ENCODE measurements at places on chromosomes 4 and X.
A peak's percentile ranks its signal among the peaks of the same experiment; 100 is the strongest.

DNA sequence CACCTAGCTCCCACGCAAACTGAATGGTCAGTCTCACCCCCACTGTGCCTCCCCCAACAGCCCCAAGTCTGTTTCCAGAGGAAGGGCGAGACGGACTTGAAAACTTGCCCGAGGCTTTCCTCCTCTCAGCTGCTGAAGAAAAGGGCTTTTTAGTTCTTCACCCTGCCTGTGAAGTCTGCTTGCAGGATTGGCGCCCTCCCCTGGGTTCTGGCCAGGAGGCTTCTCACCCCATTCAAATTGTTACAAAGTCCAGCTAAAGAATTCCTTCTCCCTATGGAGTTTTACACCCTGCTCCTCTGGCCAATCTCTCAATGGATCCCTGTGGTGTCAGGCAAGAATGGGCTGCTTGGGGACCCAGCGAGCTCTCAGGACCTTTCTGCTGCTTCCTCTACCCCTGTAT, 241.0 kb downstream of the AFF2 start:
- DNase-seq = no peak
- H3K4me3 ChIP-seq = no peak overlapping the region
- H3K27me3 ChIP-seq = no peaks in the 10 kb centered on the region
- no peaks in the 10 kb centered on the region for H3K36me3 ChIP-seq
- H3K27ac ChIP-seq = no peak overlapping the region

GRCh38 chrX:70478526-70479245, 34.1 kb downstream of the DLG3 start:
- no peaks in the 10 kb centered on the region for H3K36me3 ChIP-seq
- no peaks in the 10 kb centered on the region for H3K27me3 ChIP-seq
- H3K4me3 ChIP-seq = no peak overlapping the region
- no peak for DNase-seq
- H3K4me1 ChIP-seq = peaks cover 49% of the 10 kb centered on the region

- no peaks in the 10 kb centered on the region for H3K27me3 ChIP-seq
- DNase-seq = no peak
- no peaks in the 10 kb centered on the region for H3K4me1 ChIP-seq
Measured at GRCh38 chr4:26388671-26389070, 67.9 kb downstream of the RBPJ start.

DNA sequence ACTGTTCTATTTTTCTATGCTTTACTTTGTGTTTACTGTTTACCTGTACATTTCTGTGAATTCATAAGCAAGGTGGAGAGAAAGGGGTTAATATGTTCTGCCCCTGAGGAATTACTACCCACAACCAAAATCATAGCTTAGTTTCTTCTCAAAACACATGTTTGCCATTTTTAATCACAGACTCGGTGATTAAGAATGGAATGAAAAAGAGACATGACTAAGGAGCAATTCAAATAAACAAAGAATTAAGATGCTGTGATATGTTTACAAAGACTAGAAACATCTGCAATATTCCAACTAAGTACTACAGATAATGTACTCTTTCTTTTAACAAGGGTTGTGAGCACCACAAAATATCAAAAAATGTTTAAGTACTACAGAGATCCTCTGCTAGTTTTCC, 11.7 kb upstream of the FAT4 start:
- H3K27me3 ChIP-seq = no peaks in the 10 kb centered on the region
- H3K4me3 ChIP-seq = no peak overlapping the region
- no peaks in the 10 kb centered on the region for H3K36me3 ChIP-seq
- DNase-seq = no peak

GRCh38 chr4:156718226-156718625, 253.4 kb downstream of the PDGFC start:
- no peaks in the 10 kb centered on the region for H3K27me3 ChIP-seq
- no peak for DNase-seq
- H3K4me3 ChIP-seq = no peak overlapping the region
- no peak overlapping the region for H3K27ac ChIP-seq

- H3K36me3 ChIP-seq = no peaks in the 10 kb centered on the region
- DNase-seq = no peak
- no peak overlapping the region for H3K4me3 ChIP-seq
- H3K4me1 ChIP-seq = peaks cover 10% of the 10 kb centered on the region
Measured at GRCh38 chr4:128542047-128542446, 254.4 kb upstream of the PGRMC2 start.

DNA sequence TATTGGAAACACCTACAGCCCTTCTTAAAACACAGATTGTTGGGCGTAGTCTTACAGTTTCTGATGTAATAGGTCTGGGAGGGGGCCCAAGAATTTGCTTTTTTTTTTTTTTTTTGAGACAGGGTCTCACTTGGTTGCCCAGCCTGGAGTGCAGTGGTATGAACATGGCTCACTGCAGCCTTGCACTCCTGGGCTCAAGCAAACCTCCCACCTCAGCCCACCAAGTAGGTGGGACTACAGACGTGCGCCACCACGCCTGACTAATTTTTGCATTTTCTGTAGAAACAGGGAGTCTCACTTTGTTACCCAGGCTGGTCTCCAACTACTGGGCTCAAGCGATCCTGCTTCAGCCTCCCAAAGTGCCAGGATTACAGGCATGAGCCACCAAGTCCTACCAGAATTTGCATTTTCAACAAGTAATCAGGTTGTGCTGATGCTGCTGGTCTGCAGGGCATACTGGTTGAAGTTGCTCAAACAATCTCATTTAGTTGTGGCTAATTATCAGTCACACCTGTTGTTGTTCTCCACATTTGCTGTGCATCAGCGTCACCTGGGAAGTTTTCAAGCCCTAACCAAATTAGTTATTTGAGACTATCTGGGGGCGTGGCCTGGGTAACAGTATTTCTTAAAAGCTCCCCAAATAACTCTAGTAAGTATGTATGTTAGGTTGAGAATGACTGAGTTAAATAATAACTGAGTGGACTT, 14.0 kb downstream of the TMEM154 start:
- no peaks in the 10 kb centered on the region for H3K36me3 ChIP-seq
- H3K27me3 ChIP-seq = no peaks in the 10 kb centered on the region
- no peaks in the 10 kb centered on the region for H3K4me1 ChIP-seq
- no peak for DNase-seq
- H3K4me3 ChIP-seq = no peak overlapping the region

DNA sequence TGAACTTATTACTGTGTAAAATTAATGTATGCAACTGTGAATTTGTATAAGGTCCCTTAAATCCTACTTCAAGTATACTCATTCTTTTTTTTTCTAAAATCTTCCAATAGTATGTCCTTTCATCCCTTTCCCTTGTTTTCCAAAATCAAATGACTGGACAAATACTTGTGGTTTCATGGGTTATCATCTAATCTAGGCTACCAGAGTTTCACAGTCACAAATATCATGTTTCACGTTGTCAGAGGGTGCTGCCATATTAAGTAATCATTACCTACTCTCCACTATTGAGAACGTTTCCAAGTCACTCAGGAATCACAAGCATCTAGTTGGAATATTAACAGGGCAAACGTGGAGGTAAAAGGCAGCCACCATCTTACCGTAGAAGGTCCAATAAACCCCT, 1235.0 kb upstream of the TENM3 start:
- H3K36me3 ChIP-seq = no peaks in the 10 kb centered on the region
- H3K27ac ChIP-seq = no peak overlapping the region

- H3K4me3 ChIP-seq = no peak overlapping the region
- H3K27me3 ChIP-seq = no peaks in the 10 kb centered on the region
- H3K4me1 ChIP-seq = no peaks in the 10 kb centered on the region
- DNase-seq = no peak
- H3K36me3 ChIP-seq = no peaks in the 10 kb centered on the region
- no peak overlapping the region for H3K27ac ChIP-seq
Measured at GRCh38 chrX:146863566-146863965, 49.0 kb upstream of the CXorf51A start.

- peaks cover 15% of the 10 kb centered on the region for H3K4me1 ChIP-seq
- H3K4me3 ChIP-seq = no peak overlapping the region
- DNase-seq = no peak
- no peaks in the 10 kb centered on the region for H3K36me3 ChIP-seq
- no peaks in the 10 kb centered on the region for H3K27me3 ChIP-seq
Measured at GRCh38 chr4:123744664-123745290, 348.2 kb downstream of the SPRY1 start.

DNA sequence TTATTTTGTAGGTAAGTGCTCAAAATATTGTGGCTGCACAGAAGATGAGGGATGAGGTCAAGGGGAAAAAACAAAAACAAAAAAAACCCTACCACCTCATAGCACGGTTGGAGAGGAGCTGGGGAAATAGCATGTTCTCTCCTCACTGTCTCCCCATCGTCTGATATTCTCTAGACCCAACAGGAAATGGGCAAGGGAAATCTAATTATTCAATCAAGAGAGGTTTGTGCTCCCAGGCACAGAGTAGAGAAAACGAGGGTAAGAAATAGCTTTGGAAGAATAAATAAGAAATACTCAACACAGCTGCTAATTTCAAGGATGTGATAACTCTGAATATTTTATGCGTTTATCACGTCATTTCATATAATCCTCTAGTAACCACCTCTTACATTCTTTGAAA, 619.2 kb upstream of the GNPDA2 start:
- H3K27me3 ChIP-seq = no peaks in the 10 kb centered on the region
- H3K4me1 ChIP-seq = no peaks in the 10 kb centered on the region
- H3K4me3 ChIP-seq = no peak overlapping the region
- DNase-seq = no peak
- H3K36me3 ChIP-seq = no peaks in the 10 kb centered on the region

GRCh38 chrX:38170556-38170955, 50.1 kb downstream of the SRPX start:
- no peak for DNase-seq
- H3K36me3 ChIP-seq = no peaks in the 10 kb centered on the region
- no peaks in the 10 kb centered on the region for H3K4me1 ChIP-seq
- no peaks in the 10 kb centered on the region for H3K27me3 ChIP-seq

- no peaks in the 10 kb centered on the region for H3K36me3 ChIP-seq
- peak; percentile 1 for DNase-seq
- H3K4me3 ChIP-seq = no peak overlapping the region
- H3K27me3 ChIP-seq = no peaks in the 10 kb centered on the region
Measured at GRCh38 chrX:120365320-120365719, 3.4 kb downstream of the ATP1B4 start.

DNA sequence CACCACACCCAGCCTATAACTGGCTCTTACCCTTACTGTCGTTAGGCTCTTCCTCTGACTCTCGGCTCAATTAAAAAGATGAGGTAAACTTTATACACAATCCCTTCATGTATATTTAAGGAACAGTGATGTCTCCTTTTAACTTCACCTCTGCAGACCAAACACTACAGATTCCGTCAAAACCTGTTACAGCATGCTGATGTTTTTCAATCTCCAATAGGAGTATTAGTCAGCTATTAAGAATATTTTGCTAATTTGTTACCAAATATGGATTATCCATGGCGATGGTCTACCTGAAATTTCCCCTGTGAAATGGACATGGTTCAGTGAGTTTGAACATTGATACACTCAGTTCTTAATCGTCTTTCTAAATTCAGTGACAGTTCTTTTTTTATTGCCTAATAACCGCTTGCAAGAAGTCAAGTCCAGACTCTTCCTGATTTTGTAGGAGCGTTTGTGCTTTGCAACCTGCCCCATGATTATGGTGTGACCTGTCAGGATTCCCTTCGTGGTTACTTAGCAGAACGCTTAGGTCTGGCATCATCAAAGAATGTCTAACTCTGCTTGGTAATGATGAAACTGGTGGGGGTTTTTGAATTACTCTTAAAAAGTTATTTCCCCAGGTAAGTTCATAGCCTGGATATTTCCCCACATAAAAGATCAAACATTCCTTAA, 72.2 kb upstream of the STOX2 start:
- no peaks in the 10 kb centered on the region for H3K27me3 ChIP-seq
- no peaks in the 10 kb centered on the region for H3K36me3 ChIP-seq
- H3K4me3 ChIP-seq = no peak overlapping the region
- H3K4me1 ChIP-seq = peaks cover 5% of the 10 kb centered on the region
- no peak for DNase-seq

- no peak overlapping the region for H3K27ac ChIP-seq
- no peaks in the 10 kb centered on the region for H3K27me3 ChIP-seq
- H3K36me3 ChIP-seq = no peaks in the 10 kb centered on the region
- no peak overlapping the region for H3K4me3 ChIP-seq
- no peak for DNase-seq
- H3K4me1 ChIP-seq = no peaks in the 10 kb centered on the region
Measured at GRCh38 chr4:10185518-10186227, 69.1 kb upstream of the WDR1 start.

DNA sequence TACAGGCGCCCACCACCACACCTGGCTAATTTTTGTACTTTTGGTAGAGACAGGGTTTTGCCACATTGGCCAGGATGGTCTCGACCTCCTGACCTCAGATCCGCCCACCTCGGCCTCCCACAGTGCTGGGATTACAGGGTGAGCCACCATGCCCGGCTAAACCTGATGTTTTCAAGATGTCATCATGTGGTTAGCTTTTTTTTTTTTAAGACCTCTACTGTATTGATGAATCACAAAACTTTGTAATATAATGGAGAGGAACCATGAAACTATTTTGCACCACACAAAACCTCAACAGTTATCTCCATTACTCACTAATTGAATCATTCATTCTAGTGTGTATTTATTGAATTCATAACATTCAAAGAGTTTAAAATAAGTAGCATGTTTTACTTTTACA, 94.7 kb upstream of the NEIL3 start:
- no peak for DNase-seq
- no peaks in the 10 kb centered on the region for H3K27me3 ChIP-seq

- H3K4me1 ChIP-seq = peaks cover 11% of the 10 kb centered on the region
- H3K27ac ChIP-seq = no peak overlapping the region
- no peaks in the 10 kb centered on the region for H3K27me3 ChIP-seq
- H3K36me3 ChIP-seq = no peaks in the 10 kb centered on the region
- DNase-seq = no peak
Measured at GRCh38 chr4:77581724-77582123, 23.9 kb upstream of the CXCL13 start.

DNA sequence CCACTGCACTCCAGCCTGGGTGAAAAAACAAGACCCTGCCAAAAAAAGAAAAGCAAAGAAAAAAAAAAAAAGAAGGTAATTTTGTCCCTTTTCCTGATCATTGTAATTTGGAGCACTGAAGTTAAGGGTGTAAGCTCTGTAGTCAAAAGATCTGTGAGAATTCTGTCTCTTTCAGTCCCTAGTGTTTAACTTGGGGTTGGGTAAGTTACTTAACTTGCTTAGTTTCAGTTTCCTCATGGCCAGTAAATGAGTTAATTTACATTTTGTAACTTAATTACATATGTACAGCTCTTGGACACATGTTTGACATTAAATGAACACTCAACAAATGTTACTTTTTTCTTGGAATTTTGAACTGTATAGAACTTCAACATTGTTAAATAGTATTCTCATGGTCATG, 10.9 kb upstream of the UBE2K start:
- DNase-seq = no peak
- no peaks in the 10 kb centered on the region for H3K4me1 ChIP-seq
- no peaks in the 10 kb centered on the region for H3K36me3 ChIP-seq
- H3K27ac ChIP-seq = no peak overlapping the region
- H3K27me3 ChIP-seq = no peaks in the 10 kb centered on the region
- H3K4me3 ChIP-seq = no peak overlapping the region

- H3K4me3 ChIP-seq = no peak overlapping the region
- H3K27ac ChIP-seq = no peak overlapping the region
- DNase-seq = no peak
- H3K36me3 ChIP-seq = no peaks in the 10 kb centered on the region
Measured at GRCh38 chrX:127112726-127113125, 293.2 kb downstream of the PRR32 start.
